Stimulated activated CD4-positive, alpha-beta T cell treated with anti-CD3 and anti-CD28 coated beads, Interleukin-12 subunit alpha, Interleukin-12 subunit beta, amount 100 ng/mL, for 48 hours (primary cell): ENCODE measurements at places on chromosomes 12 and 14.

GRCh38 chr12:79566452-79567174 lies 124.2 kb downstream of the PAWR start:
- DNase-seq = no peak

DNA sequence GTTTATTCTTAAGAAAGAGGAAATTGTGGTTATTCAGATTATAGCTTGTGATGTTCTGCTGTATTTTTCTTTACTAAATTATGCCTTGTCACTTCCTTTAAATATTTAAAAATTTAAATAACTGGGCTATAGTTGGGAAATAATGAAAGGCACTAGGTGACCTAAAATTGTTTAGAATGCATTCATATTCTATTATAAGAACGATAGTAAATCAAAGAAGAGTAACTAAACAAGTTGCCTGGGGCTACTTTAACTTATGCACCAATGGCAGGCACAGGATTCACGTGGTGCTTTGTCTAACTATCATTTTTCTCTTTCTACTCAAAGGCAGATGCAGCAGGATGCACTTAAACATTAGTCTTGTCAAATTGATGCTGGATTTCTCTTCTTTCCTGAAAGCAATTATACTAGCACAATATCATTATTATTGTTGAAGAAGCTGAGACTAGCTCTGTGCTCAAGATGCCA lies 190.7 kb upstream of the PPFIA2 start:
- DNase-seq = no peak

DNA sequence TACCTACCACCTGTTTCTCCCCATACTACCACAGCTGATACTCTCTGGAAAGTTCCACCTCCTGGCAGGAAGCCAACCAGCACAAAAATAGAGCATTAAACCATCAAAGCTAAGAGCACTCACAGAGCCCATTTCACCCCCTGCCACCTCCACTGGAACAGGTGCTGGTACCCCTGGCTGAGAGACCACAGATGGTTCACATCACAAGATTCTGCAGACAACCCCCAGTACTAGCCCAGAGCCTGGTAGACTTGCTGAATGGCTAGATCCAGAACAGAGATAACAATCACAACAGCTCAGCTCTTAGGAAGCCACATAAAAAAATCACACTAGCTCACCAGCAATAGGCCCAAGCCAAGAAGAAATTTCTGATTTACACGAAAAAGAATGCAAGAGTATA lies 855.2 kb downstream of the FSCB start:
- DNase-seq = no peak

GRCh38 chr14:22572562-22573058 lies 16.4 kb downstream of the DAD1 start:
- no peak for DNase-seq

GRCh38 chr12:26286186-26286585 lies 90.8 kb downstream of the SSPN start:
- no peak for DNase-seq

DNA sequence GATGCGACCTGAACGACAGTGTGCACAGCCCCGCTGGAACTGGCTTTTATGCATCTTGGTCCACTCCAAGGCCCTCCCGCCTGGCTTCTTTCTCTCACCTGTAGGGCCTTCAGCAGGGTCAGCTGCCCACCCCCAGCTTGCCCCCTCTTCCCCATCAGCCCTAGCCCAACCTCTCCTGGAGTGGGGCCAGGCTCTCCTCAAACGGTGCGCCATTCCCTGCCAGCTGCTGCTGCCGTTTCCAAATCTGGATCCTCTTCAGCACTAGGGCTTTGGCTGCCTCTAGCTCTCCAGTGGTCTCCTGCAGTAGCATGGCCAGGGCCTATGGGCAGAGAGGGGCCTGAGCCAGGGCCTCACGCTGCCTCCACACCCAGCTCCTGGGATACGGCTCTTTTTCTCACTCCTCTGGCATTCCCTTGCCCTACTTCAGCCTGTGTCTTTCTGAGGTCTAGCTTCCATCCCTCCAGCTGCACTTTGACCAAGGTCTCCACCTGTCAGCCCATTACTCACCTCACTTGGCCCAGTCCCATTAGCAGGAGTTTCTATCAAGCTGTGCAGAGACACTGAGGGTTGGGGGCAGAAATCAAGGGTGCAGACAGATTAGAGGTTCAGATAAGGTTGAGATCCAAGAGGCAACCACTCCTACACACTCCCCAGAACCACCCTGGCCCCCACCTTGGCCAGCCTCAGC lies 5.0 kb downstream of the STAT6 start:
- DNase-seq = no peak

- DNase-seq = no peak
Measured at GRCh38 chr14:75188520-75189268, 12.3 kb upstream of the TMED10 start.
